CD8-positive, alpha-beta memory T cell (primary cell): ENCODE measurements at places on chromosomes 2 and 18. TPM values are rescaled to one million over a fixed set of nuclear protein-coding genes. Genes with fewer than 3 reads are reported as not detected.

The GKN2 gene
- not detected for polyA plus RNA-seq

The ADRA2B gene
- not detected for polyA plus RNA-seq

The COL6A3 gene
- polyA plus RNA-seq: 0.56 TPM

DNA sequence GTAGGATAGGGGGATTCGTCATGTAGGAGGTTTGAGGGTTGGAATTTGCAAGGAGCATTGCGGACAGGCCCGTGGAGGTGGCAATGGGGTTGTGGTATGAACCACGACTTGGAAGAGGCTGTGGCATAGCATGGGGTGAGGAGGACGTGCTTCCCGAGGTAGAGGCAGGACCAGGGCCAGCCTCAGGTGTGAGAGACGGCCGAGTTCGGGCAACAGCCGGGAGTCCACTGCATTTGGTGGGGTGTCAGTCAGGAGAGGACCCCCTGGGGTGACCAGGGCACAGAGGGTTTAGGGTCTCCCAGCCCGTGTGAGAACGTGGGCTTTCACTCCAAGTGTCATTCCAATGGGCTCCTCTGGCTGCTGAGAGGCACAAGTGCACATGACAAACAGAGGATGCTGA, 339.0 kb downstream of the EIPR1 start:
- DNase-seq: no peak

- no peak for DNase-seq
Observed at GRCh38 chr18:68991286-68991685, 193.4 kb downstream of the CCDC102B start.

GRCh38 chr2:197215748-197216360, 94.7 kb downstream of the ANKRD44 start:
- DNase-seq: no peak

GRCh38 chr2:8271461-8271860, 410.4 kb upstream of the ID2 start:
- no peak for DNase-seq

- DNase-seq: no peak
Observed at GRCh38 chr18:24054130-24054529, 39.6 kb downstream of the TTC39C start.

GRCh38 chr2:98445177-98445682, 572 bp downstream of the INPP4A start:
- DNase-seq: peak; percentile 43

DNA sequence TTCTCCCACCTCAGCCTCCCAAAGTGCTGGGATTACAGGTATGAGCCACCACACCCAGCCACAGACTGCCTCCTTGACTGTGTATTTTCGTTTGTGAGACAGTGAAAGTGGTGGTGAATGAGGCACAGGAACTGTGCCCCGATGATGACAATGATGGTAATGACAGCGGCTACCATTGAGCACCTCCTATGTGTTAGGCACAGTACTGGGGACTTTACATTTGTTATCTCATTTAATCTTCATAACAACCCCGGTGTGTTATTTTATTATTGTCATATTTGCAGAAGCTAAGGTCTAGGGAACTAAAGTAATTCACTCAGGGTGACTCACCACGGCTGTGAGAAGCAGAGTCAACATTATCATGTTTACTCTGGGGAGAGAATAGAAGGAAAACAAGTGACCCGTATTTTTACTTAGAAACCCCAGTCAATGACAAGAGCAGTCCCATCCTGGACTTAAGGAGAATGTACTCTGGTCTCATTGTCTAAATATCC, 77.6 kb upstream of the ALPP start:
- no peak for DNase-seq

- DNase-seq: no peak
Observed at GRCh38 chr18:70653671-70654070, 364.8 kb downstream of the SOCS6 start.

GRCh38 chr18:8536922-8537321, 72.3 kb upstream of the RAB12 start:
- no peak for DNase-seq

DNA sequence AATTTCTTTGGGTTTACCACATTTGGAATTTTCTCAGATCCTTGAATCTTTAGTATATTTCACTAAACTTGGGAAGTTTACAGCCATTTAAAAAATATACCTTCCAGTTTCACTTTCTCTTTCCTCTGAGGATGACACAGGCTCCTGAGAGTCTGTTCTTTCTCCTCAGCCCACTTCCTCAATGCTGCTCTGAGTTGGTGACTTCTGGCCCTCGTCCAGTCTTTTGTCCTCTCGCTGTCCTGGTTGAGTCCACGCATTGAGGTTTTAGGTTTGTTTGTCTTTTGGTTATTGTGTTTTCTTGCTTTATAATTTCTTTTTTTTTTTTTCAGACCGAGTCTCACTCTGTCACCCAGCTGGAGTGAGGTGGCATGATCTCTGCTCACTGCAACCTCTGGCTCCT, 40.7 kb upstream of the GALR1 start:
- DNase-seq: peak; percentile 38

DNA sequence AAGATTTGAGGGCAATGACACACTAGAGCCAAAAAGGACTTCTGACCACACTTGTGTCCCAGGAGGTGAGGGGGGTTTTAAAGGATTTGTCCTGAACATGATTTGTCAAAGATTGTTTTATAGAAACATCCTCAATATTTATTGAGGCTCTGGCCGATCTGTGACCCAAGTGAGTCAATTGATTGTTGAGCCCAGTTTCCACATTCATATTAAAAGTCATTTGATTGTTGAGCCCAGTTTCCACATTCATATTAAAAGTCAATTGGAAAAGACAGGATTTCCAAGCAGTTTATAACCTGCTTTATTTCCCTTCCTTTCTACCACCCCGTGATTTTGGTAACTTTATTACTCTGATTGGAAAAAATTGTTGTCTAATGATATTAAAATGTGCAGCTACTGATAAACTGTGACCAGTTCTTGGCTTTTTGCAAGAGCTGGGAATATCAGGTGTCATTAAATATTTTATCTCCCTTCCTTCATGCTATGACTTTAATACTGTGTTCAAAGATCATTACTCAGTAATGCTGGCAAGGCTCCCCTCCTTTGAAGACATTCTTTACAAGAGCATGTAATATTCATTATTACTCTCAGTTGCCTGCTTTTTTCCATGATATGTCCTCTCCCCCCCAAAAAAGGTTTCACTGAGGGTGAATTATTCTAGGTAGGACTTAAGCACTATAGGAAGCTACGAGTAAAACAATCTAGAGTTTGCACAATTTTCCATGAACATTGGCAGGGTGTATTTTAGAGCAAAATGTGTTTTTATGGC, 75.3 kb downstream of the HRH4 start:
- no peak for DNase-seq

GRCh38 chr18:36977121-36977520, 148.2 kb downstream of the KIAA1328 start:
- no peak for DNase-seq

DNA sequence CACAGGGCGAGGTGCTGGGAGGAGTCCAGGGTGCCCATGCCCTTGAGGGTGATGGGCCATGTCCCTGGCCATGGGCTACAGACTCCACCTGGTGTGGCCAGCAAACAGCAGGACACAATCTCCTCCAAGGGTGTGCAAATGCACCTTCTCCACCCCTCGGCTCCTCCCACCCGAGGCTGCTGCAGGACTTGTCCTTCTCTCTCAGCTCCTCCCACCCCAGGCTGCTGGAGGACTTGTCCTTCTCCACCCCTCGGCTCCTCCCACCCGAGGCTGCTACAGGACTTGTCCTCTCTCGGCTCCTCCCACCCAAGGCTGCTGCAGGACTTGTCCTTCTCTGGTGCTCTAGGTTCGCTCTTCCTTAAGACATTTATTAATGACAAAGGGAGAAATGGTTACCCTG, 57.3 kb upstream of the SNTG2 start:
- DNase-seq: no peak

DNA sequence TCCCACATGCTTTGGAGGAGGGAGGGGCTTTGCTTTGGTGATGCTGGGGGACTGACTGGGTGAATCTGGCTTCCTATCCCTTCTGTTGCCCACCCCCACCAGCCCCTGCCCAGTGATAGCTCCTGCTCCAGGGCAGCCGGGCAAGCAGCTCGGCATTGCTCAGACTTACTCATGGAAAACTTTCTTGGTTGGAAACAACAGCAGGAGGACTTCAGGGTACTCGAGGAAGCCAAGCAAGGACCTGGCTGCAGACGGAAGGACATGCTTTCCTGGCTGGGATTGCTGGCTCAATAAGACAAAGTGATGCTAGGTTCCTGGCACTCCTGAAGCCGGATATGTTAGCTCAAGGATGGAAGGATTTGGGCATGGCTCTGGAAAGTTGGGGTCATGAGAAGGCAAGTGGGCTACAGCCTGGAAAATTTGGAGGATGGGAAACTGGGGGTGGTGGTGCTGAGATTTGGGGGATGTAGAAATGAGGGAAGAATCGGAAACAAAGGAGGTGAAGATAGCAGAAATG, 3.1 kb downstream of the SPEG start:
- DNase-seq: no peak

DNA sequence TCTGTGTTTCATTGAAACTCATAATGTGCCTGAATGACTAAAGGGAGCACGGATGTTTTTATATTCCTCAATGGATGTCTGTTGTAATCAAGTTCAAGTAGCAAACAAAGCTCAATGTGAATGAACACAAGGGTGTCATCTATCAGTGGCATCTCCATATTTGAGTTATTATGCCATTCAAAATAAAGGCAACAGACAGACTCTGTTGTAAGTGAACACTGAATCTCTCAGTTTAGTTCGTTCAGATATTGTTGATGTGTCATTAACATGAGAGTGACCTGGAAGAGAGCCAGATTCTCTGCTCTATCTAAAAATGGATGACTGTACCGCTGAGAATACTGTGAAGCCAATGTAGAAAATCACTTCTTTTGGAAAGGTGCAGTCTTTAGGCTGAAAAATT, 118.7 kb downstream of the NUP35 start:
- no peak for DNase-seq

- no peak for DNase-seq
Observed at GRCh38 chr2:210577263-210578071, 21.1 kb downstream of the CPS1 start.

- DNase-seq: peak; percentile 57
Observed at GRCh38 chr2:218284106-218284811, 8.0 kb downstream of the TMBIM1 start.

DNA sequence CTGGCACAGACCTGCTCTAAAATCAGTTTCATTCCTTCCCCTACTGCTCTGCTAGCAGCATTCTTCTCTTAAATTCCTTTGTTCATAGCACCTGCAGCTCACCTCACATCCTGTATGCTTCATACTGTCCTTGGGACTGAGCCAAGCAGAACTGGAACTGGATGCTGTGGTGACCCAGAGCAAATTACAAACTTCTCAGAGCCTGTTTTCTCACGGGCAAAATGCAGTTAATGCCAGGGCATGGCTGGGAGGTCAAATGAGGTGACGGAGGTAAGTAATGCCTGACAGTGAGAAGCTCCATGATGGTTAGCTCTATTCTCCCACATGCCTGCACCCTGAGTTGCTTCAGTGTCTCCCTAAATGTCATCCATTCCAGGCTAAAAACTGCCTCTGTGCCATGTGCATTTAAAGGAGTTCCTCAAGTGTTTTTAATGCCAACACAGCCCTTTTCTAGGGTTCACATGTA, 29.7 kb downstream of the C2orf42 start:
- no peak for DNase-seq
